ENCODE measurements at places on chromosomes 7 and 10.

GRCh38 chr10:81179805-81180452 is 642.2 kb downstream of the SH2D4B start:
- DNase-seq = no peak

DNA sequence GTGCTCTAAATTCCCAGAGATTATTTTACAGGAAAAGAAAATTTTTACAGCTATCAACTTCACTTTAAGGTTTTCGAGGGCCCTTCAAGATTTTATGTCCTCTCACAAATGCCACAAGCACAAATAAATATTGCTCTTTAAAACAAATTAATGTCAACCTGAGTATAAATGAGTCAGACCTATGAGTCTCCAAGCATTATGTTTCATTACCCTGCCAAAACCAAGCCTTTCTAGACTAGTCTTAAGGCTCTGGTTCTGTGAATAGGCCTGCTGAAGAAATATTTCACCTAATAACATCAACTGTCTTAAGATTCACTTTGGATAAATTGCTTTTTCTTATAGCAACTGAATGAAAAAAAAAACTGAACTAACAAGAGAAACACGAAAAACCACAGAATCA is 153.0 kb downstream of the PDE1C start:
- DNase-seq = no peak

- DNase-seq = no peak
Measured at GRCh38 chr7:35753761-35754603, 46.9 kb upstream of the SEPTIN7 start.

GRCh38 chr10:105843786-105844185 is 1202.7 kb downstream of the SORCS3 start:
- no peak for DNase-seq

Measured in fibroblast of skin of left biceps (primary cell).